ENCODE measurements at places on chromosomes 4 and X.
A peak's percentile ranks its signal among the peaks of the same experiment; 100 is the strongest.

DNA sequence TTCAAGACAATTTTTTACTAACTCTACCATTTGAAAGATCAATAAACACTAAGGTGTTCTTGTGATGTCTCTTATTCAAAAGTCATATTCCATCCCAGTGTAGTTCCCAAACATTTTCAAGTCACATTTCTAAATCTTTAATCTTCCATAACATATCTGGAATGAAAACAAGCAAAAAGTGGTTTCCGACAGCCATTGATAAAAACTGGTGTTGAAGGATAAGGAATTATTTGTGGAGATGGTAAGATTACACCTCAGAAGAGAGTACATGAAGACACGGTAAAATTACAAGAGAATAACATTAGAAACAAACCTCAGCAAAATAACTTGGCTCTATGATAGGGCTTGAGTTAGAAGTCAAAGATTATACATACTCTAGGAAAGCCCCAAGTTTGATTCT is 4.3 kb downstream of the CHIC2 start:
- DNase-seq = no peak

GRCh38 chr4:176837169-176837895 is 44.6 kb upstream of the VEGFC start:
- DNase-seq = no peak

GRCh38 chr4:67884701-67885100 is 899 bp upstream of the TMPRSS11D start:
- no peak for DNase-seq

- no peak for DNase-seq
These were observed 96.7 kb downstream of the SLIT2 start for GRCh38 chr4:20348411-20348810.

DNA sequence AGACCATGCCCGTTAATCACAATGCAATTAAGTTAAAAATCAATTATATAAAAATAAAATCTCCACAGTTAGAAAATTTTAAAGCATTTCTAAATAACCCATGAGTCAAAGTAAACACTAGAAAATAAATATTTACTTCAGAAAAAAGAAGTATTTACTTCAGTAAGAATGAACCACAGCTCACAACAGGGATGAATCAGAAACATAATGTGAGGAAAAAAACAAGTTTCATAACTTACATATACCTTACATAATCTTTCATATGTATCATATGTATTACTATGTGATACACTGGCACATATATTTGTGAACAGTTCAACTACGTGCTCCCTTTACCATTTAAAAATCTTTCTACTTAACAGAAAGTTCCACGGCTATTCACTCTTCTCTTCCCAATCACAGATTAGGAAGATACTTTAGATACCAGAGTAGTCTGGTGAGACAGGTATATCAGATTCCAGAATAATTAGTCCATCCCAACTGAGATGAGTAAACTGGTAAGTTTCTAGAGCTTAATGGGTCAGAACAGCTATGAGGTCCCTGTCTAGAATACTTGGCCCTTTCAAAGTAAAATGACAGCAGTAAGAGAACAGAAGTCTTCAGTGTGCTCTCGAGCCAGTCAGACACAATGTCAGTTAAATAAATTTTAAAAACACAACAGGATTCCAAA is 70.3 kb downstream of the SH3RF1 start:
- DNase-seq = no peak

DNA sequence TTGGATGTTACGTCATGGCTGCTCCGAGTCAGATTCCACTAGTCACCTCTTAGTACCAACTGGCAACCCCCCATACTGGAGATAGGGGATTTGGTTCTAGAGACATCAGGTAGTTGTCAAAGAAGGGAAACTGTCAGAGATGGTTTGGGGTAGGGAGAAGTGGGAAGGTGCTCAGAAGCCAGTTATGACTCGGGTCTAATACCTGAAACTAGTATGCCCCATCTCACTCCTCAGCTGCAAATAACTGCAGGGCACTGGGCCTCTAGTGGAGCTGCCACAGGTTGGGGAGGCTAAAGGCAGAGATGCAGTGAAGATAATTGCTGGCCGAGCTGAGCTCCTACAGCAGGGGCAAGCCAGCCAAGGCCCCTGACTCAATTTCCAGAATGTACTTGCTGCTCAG is 30.0 kb downstream of the OTUD6A start:
- no peak for DNase-seq

GRCh38 chrX:15674514-15674840 is 9.9 kb upstream of the CLTRN start:
- no peak for DNase-seq

- no peak for DNase-seq
These were observed 97.3 kb downstream of the PSAPL1 start for GRCh38 chr4:7337196-7338058.

GRCh38 chrX:93868289-93868965 is 194.4 kb downstream of the FAM133A start:
- no peak for DNase-seq

- DNase-seq = no peak
These were observed 58.5 kb downstream of the PGRMC2 start for GRCh38 chr4:128228845-128229795.

- no peak for DNase-seq
These were observed 51.7 kb upstream of the AFF2 start for GRCh38 chrX:148448686-148449085.

DNA sequence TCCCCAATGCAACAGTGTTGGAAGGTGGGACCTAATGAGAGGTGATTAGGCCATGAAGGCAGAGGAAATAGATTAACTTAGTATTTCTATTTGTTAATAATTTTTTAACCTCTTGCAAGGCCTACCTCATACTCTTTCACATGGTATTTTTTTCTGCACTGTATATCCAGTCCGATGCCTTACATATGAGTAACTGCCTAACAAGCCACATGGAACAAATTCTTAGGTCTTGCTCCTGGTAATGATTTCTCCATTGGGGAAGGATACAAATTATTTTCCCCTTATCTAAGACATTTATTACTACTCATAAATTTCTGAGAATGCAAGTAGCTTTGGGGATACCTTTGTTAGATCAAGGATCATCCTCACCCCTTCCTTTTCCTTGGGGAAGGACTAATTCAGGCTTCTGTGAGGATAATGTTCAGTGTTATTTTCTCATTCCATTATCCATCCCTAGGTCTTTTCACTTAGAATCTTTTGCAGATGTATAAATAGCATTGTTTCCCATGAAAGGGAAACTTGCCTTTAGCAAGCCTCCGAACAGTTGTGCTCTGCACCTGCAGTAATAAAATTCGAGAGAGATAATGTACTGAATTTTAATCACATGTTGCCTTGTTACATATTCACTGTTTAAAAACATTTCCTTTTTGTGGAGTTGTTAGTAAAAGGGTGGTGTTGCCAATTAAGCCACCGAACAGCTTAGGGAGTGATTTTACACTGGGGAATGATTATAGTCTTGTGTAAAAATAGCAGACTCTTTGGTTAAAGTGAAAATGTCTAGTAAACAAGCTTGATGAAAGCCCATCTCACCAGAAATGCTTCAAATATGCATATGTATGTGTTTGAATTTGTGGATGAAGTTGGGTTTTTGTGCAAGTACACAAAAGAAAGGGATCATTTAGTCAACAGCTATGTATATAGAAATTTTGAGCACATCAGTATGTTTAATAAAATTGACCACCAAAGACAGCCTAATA is 89.9 kb downstream of the CFAP299 start:
- DNase-seq = no peak

GRCh38 chr4:89158884-89159503 is 47.7 kb downstream of the TIGD2 start:
- DNase-seq = no peak

- no peak for DNase-seq
These were observed 111.1 kb downstream of the RTL3 start for GRCh38 chrX:78548012-78548411.

- DNase-seq = no peak
These were observed 59.0 kb upstream of the ATP8A1 start for GRCh38 chr4:42715807-42716482.

- no peak for DNase-seq
These were observed 35.9 kb downstream of the FAM13A start for GRCh38 chr4:89021062-89021461.

- no peak for DNase-seq
These were observed 28.5 kb downstream of the GBA3 start for GRCh38 chr4:22721204-22721603.

DNA sequence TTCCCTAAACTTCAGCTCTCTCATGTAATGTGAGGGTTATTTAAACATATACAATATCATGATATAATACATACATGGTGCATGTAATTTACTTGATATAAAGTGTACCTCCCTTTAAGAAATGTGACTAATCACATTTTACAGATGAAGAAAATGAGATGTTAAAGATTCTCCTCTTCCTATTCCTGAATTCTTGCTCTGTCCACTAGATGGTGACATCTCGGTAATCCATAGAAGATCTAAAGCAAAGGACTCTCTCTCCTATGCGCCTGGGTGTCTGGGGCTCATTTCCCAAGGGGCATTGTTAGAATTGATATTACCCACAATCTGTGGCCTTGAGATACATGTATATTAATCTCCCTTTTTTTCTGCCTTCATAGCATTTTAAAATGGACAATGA is 804.9 kb downstream of the RAB28 start:
- DNase-seq = no peak

- DNase-seq = peak; percentile 66
These were observed at the start of gene PORCN for GRCh38 chrX:48508400-48509244. Gene PORCN, plus strand, starts transcription at chrX:48508992. Its CDS starts 829 bp downstream, at chrX:48509821.

DNA sequence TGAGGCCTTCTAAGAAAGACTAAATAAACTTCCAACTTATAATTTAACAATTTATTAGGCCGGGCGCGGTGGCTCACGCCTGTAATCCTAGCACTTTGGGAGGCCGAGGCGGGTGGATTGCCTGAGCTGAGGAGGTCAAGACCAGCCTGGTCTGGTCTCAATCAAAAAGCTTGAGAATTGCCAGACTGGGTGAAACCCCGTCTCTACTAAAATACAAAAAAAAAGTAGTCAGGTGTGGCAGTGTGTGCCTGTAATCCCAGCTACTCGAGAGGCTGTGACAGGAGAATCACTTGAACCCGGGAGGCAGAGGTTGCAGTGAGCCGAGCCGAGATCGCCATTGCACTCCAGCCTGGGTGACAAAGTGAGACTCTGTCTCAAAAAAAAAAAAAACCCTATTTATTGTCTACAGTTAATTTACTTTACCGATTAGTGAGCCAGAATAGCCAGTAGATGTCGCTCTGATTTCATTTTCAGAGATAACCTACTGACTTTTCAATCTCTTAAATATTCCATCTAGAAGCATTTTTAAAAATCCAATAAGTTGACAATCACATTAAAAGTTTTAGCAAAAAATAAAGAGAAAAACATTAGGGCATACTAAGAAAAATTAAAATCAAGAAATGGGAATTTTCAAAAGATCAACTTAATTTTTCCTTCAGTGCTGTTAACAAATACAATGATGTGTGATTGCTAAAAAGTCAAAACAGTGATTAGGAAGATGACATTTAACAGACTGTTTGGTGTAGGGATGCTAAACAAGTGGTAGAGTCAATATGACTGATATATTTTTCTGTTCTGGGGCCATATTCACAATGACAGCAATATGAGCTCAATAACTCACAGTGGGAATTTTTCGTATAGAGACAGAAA is 4.3 kb upstream of the SHROOM3 start:
- no peak for DNase-seq

DNA sequence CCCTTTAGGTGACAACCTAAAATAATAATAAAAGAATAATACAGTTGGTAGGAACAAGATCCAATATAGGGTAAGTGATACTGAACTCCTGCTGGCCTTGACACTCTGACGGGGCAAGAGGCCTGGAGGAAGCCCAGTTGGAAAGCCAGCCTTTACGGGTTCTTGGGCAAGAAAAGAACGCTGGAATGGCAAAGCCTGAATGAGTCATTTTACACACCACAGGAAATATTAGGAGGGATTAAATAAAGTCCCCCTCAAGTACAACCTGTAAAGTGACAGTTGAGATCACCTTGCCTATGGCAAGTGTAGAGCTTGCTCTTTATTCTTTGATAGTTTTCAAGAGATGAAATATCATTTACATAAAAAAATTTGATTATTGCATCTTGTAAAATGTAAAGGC is 244.5 kb upstream of the TLL1 start:
- DNase-seq = no peak

DNA sequence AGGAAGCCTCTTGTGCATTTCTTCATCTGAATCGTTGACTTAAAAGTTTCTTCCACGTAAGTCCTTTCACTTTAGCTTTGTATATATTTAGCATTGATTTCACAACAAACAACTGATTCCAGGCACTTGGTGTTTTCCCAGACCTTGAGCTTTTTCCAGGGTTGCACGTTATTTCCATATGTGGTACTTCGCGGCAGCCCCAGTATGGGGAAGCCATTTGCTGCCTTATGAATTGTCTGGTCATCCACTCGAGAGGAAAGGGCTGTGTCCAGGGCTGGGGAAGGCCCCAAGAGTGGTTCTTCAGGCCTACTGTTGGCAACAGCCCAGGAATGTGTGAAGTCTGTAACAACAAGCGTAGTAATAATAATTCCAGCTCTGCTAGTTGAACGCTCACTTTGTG is 2.8 kb upstream of the TLR8 start:
- no peak for DNase-seq

DNA sequence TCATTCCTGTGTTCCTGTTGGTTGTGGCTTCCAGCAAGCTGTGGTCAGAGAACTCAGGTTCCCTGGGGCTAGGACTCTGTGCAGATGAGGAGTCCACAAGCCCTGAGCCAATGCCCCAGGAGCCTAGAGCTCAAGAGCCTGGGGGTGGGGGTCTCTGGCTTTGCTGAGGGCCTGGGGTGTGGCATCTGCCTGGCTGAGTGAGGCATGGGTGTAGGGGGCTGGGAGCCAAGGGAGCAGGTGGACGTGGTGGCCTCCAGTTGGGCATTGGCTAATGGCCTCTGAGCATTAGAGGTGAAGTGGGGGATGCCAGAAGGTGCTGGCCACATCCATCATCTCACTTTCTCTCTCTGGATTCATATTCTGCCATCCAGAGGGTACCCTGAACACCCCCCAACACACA is 5.3 kb upstream of the MAMLD1 start:
- DNase-seq = no peak

GRCh38 chrX:112761242-112762207 is 79.1 kb downstream of the AMOT start:
- no peak for DNase-seq

DNA sequence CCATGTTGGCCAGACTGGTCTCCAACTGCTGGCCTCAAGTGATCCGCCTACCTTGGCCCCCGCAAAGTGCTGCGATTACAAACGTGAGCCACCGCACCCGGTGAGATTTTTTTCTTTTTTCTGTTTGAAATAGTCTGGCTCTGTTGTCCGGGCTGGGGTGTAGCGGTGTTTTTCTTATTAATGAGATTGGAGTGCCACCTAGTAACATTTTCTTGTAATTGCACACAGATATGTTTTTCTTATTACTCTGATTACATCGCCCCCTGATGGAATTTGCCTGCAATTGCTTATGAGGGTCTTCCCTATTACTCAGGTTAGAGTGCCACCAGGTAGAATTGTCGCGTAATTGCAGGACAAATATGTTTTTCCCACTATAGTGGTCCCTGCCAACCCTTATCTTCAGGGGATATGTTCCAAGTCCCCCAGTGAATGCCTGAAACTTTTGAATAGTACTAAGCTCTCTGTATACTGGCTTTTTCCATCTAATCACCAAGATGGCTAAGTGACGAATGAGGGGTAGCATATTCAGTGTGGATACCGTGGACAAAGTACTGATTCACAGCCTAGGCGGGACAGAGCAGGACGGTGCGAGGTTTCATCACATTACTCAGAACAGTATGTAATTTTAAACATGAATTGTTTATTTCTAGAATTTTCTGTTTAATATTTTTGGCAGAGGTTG is 8.6 kb upstream of the PDHA1 start:
- DNase-seq = no peak

- no peak for DNase-seq
These were observed 29.1 kb downstream of the FAM193A start for GRCh38 chr4:2565533-2565932.

GRCh38 chrX:80879143-80879542 is 69.5 kb upstream of the BRWD3 start:
- no peak for DNase-seq
